ENCODE measurements at places on chromosomes 3 and 15.

DNA sequence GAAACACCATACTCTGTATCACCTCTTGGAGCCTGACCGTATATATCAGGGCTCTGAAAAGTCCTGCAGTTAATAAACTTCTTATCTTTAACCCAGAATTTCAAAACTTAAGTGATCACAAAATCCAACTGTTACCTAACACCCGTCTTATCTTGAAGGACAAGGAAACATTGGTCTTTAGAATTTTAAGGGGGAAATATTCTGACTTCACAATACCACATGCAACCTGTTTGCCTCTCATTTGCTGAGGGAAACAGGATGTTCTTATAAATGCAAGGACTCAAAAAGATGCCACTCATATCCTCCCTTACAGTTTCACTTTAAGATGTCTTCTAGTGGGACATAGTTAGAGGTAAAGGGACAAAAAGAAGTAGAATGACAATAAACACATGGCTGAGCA, 67.9 kb downstream of the CRTC3 start:
- no peak for DNase-seq

GRCh38 chr3:130509008-130509407, 8.0 kb upstream of the COL6A6 start:
- no peak for DNase-seq

GRCh38 chr3:112875561-112875960, 28.9 kb upstream of the CD200R1L start:
- DNase-seq, result no peak

DNA sequence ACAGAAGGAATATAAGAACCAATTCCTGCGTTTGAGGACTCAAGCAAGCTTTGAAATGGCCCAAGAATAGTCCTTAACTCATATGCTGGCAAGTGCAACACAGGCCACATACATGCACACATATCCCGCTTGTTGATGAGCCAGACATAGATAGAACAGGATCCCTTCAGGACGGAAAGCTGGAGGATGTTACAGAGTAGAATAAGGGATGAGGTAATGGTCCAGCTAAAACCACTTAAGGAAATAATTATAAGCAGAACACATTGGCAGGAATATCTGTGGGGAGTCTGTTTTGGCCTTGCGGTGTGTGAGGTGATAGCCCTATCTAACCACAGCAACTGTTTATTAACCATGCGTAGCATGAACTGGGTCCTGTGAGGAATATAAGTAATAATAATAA, 25.0 kb downstream of the SCG3 start:
- DNase-seq, result peak; percentile 10

GRCh38 chr3:143763564-143764162, 84.6 kb downstream of the SLC9A9 start:
- peak; percentile 19 for DNase-seq

GRCh38 chr3:46705751-46706552, 4.8 kb downstream of the TMIE start:
- peak; percentile 88 for DNase-seq

DNA sequence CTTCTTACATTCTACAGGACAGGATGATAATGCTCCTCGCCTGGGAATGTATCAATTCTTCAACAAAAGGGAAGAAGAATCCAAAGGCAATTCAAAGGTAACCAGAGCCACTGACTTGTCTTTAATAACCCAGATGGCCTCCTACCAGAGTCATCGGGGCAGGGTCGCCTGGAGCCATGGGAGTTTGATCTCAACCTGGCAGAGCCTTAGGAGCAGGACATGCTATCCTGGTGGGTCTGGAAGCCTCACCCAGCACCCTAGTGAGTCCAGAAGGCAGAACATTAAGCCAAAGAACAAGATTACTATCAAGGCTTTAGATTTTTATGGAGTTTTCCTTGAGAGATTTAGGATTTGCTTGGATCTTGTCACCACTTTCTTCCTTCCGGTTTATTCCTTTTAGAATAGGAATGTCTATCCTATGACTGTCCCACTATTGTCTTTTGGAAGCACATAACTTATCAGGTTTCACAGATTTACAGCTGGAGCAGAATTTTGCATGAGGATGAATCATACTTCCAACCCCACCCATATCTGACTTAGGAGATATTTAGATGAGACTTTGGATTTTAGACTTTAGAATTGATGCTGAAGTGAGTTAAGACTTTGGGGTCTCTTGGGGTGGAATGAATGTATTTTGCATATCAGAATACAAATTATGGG, 330.3 kb upstream of the GOLIM4 start:
- peak; percentile 12 for DNase-seq

DNA sequence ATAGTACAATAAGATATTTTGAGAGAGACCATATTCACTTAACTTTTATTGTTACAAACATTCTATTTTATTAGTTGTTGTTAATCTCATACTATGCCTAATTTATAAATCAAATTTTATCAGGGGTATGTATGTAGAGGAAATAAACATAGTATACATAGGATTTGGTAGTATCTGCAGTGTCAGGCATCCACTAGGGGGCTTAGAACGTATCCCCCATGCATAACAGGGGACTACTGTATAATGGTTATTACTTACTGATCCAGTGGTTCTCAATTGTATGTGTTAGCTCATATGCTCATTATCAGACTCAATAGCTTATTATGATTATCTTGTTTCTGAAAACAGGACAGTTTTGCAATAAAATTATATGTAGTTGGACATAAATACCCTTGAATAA, 27.6 kb downstream of the CMC1 start:
- no peak for DNase-seq

- no peak for DNase-seq
Measured at GRCh38 chr3:31853580-31853979, 127.5 kb downstream of the OSBPL10 start.

- no peak for DNase-seq
Measured at GRCh38 chr3:111821891-111822290, 37.2 kb upstream of the PHLDB2 start.

GRCh38 chr3:190486533-190486864, 27.4 kb upstream of the IL1RAP start:
- DNase-seq, result no peak

DNA sequence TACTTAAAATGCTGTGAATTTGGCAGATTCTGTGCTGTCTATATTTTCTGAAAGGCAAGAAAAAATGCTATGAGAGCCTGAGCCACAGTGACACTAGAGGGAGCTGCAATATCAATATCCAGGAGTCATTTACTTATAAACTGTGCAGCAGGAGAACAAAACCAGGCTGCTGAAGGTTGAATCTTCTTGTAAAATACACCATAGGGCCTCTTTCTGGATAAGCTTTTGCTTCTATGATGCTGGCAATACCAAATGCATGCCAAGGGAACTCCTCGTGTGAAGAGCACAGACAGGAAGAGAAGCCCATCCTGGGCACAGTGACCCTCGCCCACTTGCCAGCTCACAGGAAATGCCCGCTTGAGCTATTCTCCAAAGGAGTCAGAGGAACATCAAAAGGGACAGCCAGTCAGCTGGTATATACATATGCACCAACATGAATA, 48.0 kb upstream of the TSPAN3 start:
- peak; percentile 80 for DNase-seq

DNA sequence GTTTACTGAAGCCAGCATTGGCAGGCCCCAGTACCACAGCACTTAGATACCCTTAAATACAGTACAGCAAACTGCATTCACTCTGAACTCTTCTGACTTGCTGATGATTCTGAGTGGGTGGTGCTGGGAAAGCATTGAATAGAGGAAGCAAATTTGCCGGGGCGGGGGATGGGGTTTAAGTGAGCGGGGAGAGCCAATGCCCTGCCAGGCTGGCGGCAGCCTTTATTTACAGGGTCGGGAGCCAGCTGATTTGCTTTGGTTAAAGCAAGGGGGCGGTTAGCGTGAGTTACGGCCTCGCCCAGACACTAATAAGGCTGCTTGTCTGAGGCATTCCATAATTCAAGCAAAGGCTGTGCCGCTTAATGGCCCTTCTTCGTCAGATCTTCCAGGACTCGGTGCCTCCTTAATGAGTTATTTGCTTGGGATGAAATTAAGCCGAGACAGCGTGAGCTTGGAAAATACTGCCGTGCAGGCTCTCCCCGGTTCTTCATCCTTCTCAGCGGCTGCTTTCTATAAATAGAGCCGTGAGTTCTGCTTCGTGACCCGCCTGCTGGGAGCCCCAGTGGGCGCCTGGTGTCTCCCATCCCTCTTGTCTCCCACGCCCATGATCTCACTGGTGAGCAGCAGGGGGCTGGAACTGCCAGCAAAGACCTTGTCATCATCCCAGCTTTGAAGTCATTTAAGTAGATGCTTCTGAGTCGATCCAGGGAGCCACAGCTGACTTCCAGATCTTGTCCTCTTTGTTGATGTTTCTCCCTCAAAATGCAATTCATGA, 25.8 kb downstream of the SPSB4 start:
- peak; percentile 60 for DNase-seq

DNA sequence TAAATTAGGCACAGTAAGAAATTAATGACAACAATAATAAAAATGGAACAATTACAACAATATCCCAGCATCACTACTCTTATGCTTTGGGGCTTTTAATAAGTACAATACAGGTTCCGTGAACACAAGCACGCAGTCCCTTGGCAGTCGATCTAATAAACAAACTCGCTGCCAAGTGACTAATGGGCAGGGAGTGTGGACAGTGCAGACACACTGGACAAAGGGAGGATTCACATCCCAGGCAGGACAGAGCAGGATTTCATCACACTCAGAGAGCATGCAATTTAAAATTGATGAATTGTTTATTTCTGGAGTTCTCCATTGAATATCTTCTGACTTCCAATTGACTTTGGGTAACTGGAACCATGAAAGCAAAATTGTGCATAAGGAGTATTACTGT, 524.1 kb upstream of the CFAP20DC start:
- peak; percentile 45 for DNase-seq

DNA sequence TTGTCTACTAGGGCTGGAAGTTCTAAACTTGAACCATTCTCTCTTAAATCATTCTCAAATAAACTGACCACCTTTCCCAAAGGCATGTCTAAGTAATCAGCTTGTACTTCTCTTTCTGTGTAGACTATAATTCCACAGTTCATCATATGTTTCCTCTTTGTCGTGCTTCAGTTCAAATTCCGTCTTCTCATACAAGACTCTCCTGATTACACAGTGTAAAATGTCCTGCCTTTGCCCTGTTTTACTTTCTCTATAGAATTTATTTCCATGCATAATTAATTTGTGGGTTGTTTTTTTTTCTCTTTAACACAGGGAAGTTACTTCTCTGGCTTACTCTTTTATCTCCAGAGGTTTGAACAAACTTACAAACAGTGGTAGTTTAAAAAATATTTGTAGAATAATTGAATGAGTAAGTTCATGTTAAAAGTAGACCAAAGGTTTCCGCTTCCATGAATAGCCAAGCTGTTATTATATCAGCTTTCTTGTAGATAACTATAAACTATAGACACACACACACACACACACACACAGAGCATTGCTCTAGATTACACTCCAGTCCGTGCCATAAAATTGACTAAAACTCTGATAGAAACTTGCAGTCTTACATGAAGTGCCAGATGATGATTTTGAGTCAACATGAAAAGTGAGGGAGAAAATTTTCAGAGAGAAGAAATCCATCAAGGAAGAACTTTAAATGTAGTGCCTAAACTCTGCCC, 119.0 kb downstream of the SUCNR1 start:
- DNase-seq, result no peak

DNA sequence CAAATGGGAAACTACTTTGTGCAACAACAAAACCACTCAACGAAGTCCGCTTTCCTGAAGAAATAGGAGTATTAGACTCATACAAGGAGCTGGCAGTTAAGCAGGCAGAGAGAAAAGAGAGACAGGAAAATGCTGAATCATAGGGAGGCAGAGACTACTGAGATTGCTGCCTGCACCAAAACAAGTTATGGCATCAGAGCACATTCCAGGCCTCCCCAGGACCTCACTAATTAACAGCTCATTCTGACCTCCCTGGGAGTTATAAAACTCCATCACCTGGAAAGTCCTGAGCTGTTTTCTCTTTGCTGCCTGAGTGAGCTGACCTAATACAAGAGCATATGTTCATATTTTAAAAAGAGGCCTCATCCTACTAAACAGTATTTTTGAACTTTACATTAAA, 741.0 kb downstream of the MCTP2 start:
- no peak for DNase-seq

DNA sequence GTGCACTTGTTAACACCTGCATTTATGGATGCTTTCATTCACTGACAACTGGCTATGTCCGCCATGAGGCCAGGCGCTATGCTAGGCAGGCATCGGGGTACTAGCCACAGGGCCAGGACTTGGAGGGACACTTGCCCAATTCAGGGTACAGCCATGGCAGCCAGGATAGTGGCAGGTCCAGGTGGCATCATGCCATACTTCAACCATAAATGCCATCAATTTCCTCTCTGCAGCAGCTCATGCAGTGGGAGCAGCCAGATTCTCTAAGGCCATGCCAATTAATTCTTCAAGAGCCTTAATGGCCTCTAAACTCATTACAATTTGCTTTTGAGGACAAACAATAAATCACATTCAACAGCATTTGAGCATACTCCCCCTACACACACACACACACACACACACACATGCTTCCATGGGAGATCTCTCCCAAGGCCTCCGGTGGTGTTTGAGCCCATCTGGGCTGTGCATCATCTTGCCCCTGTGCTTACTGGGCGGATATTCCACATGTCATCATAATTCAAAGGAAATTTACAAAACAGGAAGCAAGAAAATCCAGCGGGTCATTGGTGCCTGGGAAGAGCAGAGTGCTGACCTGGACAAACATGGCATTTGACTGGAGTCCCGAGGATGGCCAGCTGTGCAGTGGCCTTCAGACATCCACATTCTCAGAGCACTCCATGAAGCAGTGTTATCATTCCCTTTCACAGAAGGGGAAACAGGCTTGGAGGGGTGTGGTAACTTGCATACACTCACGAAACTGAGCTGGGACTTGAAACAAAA, 109.1 kb downstream of the IQSEC1 start:
- DNase-seq, result peak; percentile 21

DNA sequence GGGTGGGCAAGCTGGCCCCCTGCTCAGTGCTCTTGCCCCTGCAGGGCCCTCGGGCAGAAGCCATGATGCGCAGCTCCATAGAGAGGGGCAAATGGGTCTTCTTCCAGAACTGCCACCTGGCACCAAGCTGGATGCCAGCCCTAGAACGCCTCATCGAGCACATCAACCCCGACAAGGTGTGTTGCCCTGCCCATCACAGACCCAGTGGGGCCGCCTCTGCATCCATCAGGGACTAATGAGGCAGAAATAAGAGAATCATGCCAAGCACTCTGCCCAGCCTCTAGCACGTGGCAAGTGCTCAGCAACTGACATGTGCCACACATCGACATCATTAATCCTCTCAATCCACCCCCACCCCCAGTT, 49.4 kb downstream of the SEMA3G start:
- no peak for DNase-seq

DNA sequence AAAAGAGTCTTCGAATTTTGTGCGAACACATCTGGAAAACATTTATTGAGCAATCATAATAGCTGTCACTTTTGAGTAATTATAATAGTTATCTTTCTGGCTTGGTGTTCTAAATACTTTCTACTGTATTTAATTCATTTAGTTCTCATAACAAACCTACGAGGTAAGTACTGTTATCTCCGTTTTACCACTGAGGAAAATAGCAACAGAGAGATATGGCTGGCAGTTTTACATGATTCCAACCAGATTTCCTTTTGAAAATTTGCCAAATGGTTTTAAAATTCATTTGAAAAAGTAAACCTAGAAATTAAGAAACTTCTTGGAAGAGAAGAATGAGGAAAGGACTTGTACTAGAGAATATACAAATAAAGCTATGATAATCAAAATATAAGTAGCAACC, 37.3 kb upstream of the MGA start:
- no peak for DNase-seq

Measured in fibroblast of skin of right biceps (primary cell).